Temporal lobe (tissue), 4 donors: ENCODE measurements at places on chromosomes 5 and 9. TPM values are rescaled to one million over a fixed set of nuclear protein-coding genes. Genes with fewer than 3 reads are reported as not detected.

ANKDD1B gene
- 0.98 TPM for total RNA-seq

SELENOP gene
- 35.4 TPM for total RNA-seq

ACSL6 gene
- 30.0 TPM for total RNA-seq

C1QTNF2 gene
- 1.7 TPM for total RNA-seq

ANKRD20A1 gene
- 2.0 TPM for total RNA-seq

CBY3 gene
- not detected for total RNA-seq

KIF27 gene
- total RNA-seq: 9.1 TPM

GPR151 gene
- total RNA-seq: 0.25 TPM

LHX3 gene
- total RNA-seq: under 0.01 TPM

PCDHGC5 gene
- total RNA-seq: 4.7 TPM

CDH6 gene
- 37.4 TPM for total RNA-seq

GRXCR2 gene
- total RNA-seq: not detected

FOXI1 gene
- total RNA-seq: not detected

NR4A3 gene
- 9.1 TPM for total RNA-seq

SRP19 gene
- total RNA-seq: 43.8 TPM

CD74 gene
- 2.5 TPM for total RNA-seq

GLDC gene
- 14.8 TPM for total RNA-seq

HTR4 gene
- 0.49 TPM for total RNA-seq

NIPAL4 gene
- not detected for total RNA-seq

KIF2A gene
- total RNA-seq: 274 TPM

PCDHB7 gene
- 8.9 TPM for total RNA-seq

MTRR gene
- 24.6 TPM for total RNA-seq

ADAMTS2 gene
- 1.7 TPM for total RNA-seq

ISL1 gene
- 0.49 TPM for total RNA-seq

GFI1B gene
- under 0.01 TPM for total RNA-seq

FOXD4L6 gene
- not detected for total RNA-seq

ENTPD2 gene
- total RNA-seq: 0.25 TPM

OR1J2 gene
- total RNA-seq: not detected

PLPP7 gene
- total RNA-seq: 5.2 TPM

SKIC3 gene
- total RNA-seq: 124 TPM

CCNJL gene
- 2.2 TPM for total RNA-seq

SYNPO gene
- total RNA-seq: 4.9 TPM

PCDHB15 gene
- 16.0 TPM for total RNA-seq

HMGCR gene
- total RNA-seq: 309 TPM

SPATA31E1 gene
- not detected for total RNA-seq

CYSRT1 gene
- 0.25 TPM for total RNA-seq

KIF4B gene
- total RNA-seq: 0.25 TPM

F2RL1 gene
- total RNA-seq: 2.2 TPM

MYOZ3 gene
- 3.9 TPM for total RNA-seq

TMEM167A gene
- total RNA-seq: 91.2 TPM

TCF7 gene
- total RNA-seq: 0.98 TPM

GPSM1 gene
- total RNA-seq: 49.7 TPM

PCDHGB3 gene
- total RNA-seq: 11.1 TPM

C9orf50 gene
- total RNA-seq: not detected
